ENCODE measurements at places on chromosomes 2 and 18.

DNA sequence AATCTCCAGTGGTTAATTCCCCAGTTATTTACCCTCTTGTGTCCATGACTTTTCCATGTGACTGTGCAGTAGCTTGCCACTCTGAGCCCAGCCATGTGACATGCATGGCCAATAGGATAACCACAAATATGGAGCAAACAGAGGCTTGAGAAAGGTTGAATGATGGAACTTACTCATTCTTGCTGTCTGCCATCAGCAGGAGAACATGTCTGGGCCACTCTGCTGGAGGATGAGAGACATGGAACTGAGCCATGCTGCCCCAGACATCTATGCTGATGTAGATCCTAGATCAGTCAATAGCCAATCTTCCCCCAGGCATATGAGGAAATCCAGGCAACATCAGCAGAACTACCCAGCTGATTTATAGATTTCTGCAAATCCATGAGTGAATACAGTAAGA lies 992.3 kb upstream of the FANCL start:
- DNase-seq = no peak

GRCh38 chr2:200054681-200055468 lies 99.5 kb downstream of the MAIP1 start:
- DNase-seq = peak; percentile 6

DNA sequence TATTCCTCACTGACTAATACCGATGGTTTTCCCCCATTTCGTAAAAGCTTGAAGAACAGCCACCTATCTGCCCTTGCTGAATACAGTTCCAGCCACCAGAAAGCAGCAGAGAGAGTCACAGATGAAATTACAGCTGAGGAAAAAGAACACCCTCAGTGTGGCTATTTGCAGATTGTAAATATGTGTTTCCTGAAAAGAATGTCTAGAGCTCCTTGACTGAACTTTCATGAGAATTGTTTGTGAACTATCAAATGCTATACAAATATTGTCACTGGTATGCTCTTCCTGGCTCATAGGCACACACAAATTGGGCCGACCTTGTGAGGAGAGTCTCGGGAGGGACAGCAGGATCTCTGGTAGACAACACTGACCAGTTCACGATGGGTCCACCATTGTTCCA lies 58.1 kb upstream of the TTC39C start:
- DNase-seq = no peak

DNA sequence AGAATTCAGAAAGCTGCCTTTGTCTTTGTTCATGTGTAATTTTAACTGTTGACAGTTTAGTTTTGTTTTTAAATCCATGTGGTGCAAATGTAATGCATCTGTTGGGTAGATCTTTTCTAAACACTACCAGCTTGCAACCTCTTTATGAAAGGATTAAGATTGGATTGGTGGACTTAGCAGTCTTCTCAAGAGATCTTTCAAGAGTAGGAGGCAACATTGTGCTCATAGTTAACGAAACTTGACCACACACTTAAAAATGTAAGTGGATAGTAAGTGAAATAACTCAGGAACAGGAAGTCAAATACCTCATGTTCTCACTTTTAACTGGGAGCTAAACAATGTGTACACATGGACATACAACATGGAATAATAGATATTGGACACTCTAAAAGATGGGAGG lies 579.0 kb downstream of the RIT2 start:
- DNase-seq = no peak

DNA sequence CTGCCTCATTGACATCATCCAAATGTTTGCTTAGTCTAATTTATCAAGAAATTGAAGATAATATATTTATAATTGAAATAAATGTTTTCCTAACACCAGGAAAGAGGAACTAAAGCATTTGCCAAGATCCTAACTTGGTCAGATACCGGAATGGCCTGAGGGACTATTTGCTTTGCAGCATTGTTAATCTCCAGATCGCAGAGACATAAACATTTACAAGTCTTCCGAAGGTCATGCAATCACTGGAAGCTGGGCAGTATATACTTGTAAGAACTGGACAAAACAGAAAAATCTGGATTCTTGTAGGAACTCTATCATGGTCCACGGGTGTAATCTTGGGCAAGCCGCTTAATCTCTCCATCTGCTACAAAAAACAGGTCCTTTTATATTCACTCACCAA lies 42.2 kb downstream of the CYBRD1 start:
- no peak for DNase-seq

- DNase-seq = no peak
Observed at GRCh38 chr2:23432531-23432930, 47.6 kb downstream of the KLHL29 start.

GRCh38 chr2:203574824-203575223 lies 39.7 kb upstream of the RAPH1 start:
- DNase-seq = no peak

DNA sequence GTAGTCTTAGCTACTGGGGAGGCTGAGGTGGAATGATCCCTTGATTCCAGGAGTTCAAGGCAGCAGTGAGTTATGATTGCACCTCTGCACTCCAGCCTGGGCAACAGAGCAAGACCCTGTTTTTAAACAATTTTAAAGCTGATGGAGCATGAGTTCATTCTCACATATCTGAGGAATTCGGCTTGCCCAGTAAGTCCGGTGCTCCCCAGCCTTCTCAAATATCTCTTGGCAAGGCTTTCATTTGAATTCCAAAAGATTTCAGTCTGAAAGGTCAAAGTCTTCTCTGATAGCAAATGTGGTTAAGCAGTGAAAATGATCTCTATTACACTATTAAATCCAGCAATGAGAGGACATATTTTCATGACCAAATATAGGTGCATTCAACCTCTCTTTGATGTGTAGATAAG lies 27.9 kb downstream of the PIEZO2 start:
- no peak for DNase-seq
